ENCODE measurements at places on chromosomes 11 and 22. TPM values are rescaled to one million over a fixed set of nuclear protein-coding genes. Genes with fewer than 3 reads are reported as not detected.

GRCh38 chr11:21048626-21049025, 379.2 kb downstream of the NELL1 start:
- peak; percentile 38 for DNase-seq

DNA sequence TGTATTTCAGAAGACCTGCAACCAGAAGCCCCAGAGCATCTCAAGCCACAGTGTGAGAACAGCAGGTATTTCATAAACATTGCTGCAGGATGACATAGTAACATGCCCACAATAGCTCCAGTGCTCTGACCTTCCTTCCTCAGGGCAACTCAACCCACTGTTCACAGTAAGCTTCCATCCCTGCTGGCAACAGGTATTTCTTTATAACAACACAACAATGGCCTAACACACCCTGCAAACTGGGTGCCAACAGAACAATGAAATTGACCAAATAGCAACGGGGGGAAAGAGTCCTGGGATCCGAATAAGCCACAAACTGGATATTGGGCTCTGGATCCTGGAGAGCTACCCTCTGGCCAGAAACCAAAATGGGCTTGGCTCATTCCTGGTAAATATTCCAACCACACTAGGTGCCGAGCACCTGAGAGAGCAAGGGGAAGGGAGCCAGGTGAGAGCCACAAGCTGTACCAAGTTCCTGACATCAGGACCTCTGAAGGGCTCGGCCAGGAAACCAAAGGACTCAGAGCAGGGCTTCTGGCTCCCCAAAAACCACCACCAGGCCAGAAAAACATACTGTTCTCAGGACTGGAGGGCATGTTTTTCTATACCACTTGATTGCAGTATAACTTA, 99.5 kb downstream of the MICAL3 start:
- no peak for DNase-seq

DNA sequence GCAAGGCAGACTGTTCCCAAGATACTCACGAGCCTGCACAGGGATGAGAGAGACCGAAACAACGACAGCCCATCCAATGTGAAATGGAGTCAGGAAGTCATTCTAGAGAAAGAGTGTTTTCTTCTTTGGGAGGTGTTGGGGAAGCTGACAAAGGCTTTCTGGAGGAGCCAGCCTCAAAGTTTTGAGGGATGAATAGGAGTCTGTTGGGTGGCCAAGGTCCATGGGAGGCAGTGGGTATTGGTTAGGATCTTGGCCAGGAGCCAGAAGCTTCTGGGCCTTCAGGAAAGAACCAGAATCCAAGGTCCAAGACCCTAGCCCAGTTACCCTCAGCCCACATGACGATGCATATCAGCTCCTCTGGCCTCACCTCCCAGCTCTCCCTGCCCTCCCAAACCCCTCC, 59.9 kb upstream of the SHISAL1 start:
- DNase-seq = no peak

DNA sequence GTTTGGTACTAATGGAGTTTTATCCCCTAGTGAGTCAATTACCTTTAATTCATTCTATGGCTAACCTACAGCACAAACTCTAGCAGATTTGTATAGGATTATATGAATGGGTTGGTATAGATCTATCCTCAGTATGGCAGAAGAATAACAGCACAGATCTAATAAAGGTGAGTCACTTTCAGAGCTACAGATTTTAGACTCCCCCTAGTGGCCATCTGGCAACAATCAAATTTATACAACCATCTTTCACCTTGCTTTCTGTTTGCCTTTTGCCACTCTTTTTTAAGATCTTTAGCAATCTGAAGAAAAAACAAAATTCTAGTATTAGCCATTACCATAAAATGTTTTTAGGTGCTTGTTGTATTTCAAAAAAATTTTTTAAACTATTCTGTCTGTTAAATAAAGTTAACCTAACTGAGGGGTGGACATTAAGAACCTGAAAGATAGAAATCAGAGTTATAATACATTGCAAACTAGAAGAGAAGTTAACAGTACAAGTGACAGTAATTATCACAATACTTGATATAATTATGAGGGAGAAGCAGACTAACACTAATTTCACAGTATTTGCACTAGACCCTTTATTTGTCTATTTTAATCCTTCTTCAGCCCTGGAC, 25.8 kb downstream of the DDIAS start:
- peak; percentile 55 for DNase-seq

Gene CSKMT
- 9.6 TPM for total RNA-seq

GRCh38 chr11:15710580-15711275, 596.0 kb downstream of the INSC start:
- no peak for DNase-seq

Gene FXYD2
- total RNA-seq = 2.4 TPM

Gene PIH1D2
- 3.4 TPM for total RNA-seq

DNA sequence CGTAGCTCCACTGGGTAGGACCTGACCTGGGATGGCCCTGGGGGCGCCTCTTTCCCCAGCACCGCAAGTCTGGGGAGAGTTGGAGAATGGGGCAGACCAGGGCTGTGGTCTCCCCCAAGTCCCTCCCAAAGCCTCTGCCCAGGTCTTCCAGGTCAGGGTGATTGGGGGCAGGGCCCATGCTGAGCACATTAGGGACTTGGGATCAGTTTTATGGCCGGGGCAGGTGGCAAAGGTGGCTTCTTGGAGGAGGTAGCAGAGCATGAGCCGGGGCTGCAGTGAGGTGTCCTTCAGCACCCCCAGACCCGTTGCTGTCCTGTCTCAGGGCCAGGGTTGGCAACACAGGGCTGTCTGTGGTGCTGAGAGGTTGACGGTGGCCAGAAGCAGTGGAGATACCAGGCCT, 6.0 kb downstream of the RELT start:
- no peak for DNase-seq

GRCh38 chr11:100354736-100355135, 332.4 kb upstream of the ARHGAP42 start:
- DNase-seq = no peak

DNA sequence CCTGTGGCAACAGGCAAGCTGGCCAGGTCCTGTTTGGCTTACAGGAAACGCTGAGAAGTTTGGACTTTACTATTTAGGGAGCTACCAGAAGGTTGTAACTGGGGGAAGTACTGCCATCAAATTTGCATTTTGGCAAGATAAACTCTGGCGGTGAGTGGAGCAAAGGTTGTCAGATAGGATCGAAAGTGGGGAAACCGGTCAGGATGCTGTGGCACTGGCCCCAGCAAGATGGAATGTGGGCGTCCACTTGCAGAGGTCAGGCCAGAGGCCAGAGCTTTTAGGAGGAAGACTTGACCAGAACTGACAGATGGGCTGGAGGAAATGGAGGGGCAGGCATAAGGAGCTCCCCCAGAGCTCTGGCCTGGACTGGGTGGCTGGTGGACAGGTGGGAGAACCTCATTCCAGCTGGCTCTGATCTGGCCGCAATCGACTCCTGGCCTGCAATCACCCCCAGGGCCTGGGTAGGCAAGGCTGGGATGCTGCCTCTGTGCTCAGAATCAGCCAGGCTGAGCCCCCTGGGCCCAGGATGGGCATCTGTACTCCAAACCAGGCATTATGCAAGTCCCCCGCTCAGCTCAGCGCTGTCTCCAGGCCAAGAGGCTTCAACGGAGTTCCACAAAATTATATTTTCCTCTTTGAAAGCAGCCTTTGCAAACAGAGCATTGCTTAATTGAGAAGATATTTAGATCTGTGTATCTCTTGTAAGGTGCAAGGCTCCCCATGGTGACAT, 178.3 kb upstream of the NECTIN1 start:
- peak; percentile 80 for DNase-seq

DNA sequence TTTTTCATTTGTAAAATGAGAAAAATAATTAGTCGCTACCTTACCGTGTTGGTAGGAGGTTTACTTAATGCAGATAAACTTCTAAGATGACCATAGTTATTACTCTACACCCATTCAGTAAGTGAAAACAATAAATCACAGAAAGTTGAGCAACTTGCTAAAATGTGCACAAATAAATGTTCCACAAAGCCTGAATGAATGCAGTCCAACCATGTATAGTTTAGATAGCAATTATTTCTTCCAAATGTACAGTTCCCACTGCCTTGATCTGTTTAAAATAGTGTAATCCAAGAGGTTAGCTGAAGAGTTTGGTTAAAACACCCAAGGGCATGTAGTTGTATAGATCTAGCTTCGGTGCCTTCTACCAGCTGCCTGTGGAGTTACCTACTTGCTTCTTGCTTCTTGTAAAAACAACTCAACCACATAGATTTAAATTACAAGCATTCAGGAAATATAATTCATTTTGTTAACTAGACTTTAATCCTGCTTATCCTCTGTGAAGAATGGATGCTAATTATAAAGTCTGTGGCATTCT, 106.3 kb upstream of the CARD18 start:
- no peak for DNase-seq

DNA sequence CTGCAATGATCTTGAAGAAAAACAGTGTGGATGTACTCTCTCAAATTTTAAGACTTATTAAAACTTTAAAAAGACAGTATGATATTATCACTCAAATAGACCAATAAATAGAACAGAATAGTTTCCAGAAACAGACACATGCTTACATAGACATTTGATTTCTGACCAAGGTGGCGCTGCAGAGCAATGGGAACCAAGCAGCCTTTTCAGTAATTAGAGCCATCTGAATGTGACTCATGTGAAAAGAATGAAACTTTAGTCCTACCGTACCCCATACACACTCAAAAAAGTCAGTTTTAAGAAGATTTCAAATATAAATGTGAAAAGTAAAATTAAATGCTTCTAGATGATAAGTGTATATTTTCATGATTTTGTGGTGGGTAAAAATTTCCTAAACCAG, 74.2 kb upstream of the MS4A8 start:
- DNase-seq = no peak

DNA sequence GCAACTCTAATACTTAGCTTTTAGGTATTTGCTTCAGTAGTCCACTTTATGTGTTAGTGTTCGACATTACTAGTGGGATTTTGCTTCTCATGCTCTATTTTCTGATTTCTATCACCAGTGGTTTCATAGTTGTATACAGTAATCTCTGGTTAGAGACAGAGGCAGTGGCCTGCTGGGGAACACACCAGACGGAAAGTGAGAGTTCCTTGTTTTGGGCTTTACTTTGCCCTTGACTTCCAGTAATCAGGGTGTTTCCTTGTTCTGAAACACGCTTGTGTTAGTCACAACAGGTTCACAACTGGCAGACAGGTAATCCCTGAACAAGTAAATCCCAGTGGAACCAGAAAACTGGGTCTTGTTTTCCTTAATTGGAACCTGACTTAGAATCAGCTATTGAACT, 56.0 kb downstream of the PACS1 start:
- DNase-seq = no peak

DNA sequence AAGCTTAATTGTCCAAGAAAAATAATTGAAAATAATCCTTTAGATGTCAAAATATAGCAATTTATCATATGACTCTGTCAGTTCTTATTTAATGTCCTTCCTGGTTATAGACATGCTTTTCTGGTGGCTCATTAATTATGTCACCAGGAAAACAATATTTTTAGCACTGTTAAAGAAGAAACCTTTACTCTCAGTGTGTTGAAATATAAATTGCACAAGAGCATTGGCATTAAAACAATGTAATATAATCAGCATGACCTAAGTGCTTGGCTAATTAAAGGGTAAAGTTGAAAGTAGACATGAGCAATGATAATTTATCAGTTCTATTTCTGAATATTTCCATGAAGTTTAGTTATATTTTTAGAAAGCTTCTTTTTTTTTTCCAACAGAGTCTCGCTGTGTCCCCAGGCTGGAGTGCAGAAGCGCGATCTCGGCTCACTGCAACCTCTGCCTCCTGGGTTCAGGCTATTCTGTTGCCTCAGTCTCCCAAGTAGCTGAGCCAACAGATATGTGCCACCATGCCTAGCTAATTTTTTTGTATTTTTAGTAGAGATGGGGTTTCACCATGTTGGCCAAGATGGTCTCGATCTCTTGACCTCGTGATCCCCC, 232.3 kb downstream of the JRKL start:
- DNase-seq = no peak
